ENCODE measurements at places on chromosomes 1 and 21.

- no peak for DNase-seq
Measured at GRCh38 chr21:35658242-35658641, 402.1 kb downstream of the SETD4 start.

- DNase-seq: no peak
Measured at GRCh38 chr1:209585672-209586071, 2.2 kb downstream of the CAMK1G start.

DNA sequence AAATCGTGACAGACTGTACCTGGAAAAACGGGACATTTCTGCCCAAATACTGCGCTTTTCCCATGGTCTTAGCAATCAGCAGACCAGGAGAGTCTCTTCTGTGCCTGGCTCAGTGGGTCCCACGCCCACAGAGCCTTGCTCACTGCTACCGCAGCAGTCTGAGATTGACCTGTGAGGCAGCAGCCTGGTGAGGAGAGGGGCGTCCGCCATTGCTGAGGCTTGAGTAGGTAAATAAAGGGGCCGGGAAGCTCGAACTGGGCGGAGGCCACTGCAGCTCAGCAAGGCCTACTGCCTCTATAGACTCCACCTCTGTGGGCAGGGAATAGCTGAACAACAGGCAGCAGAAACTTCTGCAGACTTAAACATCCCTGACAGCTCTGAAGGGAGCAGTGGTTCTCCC, 203.1 kb downstream of the DENND1B start:
- DNase-seq: no peak

DNA sequence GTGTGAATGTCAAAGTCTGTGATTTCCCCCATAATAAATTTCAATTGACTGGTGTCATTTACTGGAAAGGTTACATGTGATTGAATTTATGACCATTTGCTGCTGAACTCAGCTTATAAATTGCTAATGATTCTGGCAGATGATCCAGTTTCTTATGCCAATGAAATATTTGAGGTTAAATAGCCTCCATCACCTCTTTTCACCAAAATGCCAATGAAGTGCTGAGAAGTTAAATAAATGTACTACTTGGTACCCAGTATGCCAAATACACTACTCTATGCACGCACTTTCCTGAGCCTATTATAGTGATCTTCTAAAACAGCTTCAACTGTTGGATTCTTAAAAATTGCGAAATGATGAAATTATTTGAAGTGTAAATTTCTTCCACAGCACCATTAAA, 741.4 kb downstream of the PLA2G4A start:
- no peak for DNase-seq

- no peak for DNase-seq
Measured at GRCh38 chr1:221723848-221724236, 18.0 kb downstream of the DUSP10 start.

Measured in NCI-H226 (cell line).